Suprapubic skin (tissue), 4 donors: ENCODE measurements at places on chromosomes 16 and 17.
A peak's percentile ranks its signal among the peaks of the same experiment; 100 is the strongest.

- DNase-seq = no peak
Measured at GRCh38 chr17:17525311-17525710, 29.1 kb upstream of the RASD1 start.

DNA sequence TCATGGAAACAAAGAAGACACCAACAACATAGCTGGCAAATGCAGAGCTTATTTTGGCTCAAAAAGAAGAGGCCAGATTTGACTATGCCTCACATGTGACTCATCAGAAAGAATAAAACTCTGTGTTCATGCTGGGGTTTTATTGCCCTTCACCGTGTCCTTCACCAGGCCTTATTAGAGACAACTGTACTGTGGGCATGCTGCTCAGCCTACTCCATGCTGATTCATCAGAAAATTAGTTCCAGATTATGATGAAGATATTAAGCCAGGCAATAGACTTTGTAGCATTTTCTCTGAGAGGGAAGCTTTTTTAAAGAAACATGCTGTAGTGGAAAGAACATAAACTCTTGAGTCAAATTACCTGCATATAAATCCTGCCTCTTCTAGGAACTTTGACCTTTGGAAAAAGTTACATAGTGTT lies 89.8 kb downstream of the CYB561 start:
- DNase-seq = no peak

DNA sequence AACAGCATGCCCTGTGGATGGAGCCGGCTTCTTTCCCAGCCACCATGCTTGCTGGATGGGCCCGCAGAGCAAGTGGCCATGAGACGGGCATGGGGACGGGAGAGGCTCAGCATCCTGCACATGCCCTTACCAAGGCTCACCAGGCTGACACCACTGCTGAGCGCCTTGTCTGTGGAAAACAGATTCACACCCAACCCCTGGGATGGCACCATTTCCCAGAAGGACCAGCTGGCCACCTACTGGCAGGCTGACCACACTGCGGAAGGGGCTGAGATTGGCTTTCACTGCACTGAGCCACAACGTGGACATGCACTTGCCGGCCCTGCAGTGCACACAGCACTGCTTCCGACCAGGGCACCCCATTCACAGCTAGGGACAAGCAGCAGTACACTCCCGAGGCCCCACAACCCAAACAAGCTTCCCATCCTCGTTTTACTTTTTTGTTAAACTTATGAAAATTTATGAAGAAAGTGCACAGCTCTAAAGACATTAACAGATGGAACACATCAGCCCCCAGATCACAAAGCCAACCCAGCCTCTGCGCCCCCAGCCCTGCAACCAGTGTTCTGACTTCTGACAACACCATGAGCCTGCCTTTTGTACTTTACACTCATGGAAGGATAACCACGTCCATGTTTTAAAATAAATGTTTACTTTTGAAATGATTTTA lies 13.9 kb upstream of the KRTAP17-1 start:
- DNase-seq = peak; percentile 52

DNA sequence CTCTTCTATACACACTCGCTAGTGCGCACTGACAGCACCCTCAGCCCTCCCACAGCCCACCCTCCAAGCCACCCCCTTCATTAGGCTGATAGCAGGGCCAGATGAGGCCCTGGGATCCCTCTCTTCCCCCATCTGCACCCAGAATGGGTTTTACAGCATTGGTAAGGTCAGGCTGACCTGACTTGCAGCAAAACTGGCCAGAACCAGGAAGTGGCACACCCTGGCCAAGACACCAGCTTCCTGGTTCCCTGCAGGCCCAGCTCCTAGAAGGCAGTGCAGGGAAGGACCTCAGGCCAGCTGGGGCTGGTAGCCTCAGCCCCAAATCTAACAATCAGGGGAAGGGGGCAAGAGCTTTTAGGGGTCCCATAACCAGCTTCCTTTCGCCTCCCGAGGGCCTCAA lies 50.0 kb upstream of the MRPS23 start:
- no peak for DNase-seq
